ENCODE measurements at places on chromosomes 11 and 22.

- DNase-seq = peak; percentile 72
These were observed 34.0 kb upstream of the TRPC6 start for GRCh38 chr11:101617735-101618332.

GRCh38 chr22:39170825-39171622, 18.5 kb upstream of the CBX7 start:
- DNase-seq = peak; percentile 77

DNA sequence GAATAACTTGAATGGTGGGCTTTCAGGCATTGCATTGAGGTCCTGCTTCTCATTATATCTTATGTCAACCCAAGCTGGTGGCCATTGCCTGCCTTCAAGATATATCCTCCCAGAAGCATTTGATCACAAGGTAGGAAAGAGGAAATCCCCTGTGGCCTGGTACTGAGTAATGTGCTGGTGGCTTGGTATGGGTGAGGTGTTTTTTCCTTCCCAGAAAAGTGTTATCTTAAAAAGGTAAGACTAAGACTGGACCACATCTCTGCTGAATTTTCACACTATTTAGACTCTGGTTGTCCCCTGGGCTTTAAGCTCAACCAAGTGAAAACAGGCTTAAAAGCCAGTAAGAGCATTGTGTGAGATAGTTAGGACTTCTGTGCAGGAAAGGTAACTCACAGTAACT, 3.7 kb downstream of the INSC start:
- no peak for DNase-seq

DNA sequence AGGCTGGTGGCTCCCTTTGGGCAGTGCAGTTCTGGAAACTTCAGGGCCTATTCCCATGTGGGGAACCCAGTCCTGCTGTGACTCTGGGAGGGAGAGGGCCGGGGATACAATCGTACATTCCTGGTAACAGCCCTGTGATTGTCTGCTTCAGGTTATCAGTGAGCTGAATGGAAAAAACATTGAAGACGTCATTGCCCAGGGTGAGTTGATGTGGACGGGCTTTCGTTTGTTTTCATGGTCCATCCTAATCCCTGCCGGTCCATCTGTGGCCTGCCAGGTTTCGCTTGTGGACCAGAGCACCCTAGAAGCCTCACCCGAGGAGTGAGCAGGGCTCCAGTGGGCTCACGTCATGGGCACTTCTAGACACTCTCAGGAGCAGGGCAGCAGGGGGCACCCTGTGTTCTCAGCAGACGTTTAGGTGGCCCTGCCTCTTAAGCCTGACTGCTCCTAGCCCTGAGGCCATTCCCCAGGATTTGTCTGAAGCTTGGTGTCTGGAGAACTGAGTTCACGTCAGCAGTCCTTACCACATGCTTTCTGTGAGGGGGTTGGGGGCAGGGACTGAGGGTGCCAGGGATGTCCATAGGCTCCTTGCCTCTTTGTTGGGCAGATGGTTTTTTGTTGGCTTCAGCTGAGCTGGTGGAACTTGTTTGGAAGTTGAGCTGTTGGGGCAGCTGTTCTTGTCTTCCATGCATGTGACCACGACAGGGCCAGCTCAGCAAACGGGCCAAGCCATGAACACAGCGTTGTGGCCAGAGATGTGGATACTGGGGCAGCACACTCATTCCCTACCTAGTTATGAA, 1.9 kb downstream of the RPLP2 start:
- DNase-seq = no peak

DNA sequence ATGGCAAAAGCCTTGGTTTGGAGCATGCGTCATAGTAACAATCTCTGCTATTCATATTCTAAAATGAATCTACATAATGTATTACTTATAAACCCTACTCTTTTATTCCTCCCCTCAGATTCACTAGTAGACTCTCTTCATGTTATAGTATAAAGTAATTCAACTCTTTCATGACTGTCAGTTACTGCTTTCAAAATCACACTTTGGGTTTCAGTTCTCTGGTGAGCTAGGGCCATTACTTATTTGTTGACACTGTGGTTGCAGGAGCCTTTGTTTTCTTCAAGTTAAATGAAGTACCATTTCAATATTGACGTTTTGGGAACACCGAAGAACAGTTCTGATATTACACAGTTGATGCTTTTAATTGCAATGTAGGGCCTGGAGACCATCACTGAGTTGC, 378.4 kb downstream of the DDX10 start:
- DNase-seq = no peak

- DNase-seq = no peak
These were observed 16.7 kb downstream of the ACRV1 start for GRCh38 chr11:125663910-125664309.

GRCh38 chr11:44300844-44301563, 8.9 kb downstream of the ALX4 start:
- no peak for DNase-seq

DNA sequence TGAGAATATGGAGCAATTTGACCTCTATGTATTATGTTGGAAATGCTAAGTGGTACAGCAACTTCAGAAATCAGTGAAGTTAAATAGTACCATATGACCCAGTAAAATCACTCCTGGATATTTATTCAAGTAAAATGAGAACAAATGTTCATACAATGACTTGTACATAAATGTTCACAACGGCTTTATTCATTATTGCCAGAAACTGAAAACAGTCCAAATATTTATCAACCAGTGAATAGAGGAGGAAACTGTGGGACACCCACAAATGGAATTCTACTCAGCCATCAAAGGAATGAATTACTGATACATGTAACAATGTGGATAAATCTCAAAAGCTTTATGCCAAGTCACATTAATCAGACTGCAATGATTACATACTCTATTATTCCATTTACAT, 416.3 kb downstream of the AASDHPPT start:
- peak; percentile 89 for DNase-seq

- DNase-seq = peak; percentile 85
These were observed 12.4 kb downstream of the CRELD2 start for GRCh38 chr22:49930596-49931412.

- DNase-seq = no peak
These were observed 330.7 kb downstream of the TTC28 start for GRCh38 chr22:28348613-28349609.

DNA sequence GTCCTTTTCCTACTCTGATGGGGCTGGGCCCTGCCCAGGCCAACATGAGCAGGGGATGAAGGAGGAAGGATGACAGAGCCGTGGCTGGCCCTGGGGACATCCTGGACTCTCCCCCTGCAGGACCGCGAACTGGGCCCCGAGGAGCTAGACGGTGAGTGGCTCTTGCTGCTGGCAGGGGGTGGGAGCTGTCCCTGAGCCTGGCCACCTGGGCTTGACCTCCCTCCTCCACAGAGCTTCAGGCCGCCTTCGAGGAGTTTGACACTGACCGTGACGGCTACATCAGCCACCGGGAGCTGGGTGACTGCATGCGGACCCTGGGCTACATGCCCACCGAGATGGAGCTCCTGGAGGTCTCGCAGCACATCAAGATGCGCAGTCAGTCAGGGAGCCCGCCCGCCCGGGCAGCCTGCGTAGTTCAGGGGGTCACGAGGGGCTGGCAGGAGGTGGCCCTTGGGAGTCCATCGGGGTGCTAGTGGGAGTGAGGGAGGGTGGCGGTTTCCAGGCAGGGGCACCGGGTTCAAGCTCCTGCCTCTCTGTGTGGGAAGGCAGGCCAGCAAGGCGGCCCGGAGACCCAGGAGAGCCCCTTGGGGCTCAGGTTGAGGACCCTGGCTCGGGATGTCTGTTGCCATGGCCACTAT, 1.0 kb downstream of the CABP4 start:
- no peak for DNase-seq

DNA sequence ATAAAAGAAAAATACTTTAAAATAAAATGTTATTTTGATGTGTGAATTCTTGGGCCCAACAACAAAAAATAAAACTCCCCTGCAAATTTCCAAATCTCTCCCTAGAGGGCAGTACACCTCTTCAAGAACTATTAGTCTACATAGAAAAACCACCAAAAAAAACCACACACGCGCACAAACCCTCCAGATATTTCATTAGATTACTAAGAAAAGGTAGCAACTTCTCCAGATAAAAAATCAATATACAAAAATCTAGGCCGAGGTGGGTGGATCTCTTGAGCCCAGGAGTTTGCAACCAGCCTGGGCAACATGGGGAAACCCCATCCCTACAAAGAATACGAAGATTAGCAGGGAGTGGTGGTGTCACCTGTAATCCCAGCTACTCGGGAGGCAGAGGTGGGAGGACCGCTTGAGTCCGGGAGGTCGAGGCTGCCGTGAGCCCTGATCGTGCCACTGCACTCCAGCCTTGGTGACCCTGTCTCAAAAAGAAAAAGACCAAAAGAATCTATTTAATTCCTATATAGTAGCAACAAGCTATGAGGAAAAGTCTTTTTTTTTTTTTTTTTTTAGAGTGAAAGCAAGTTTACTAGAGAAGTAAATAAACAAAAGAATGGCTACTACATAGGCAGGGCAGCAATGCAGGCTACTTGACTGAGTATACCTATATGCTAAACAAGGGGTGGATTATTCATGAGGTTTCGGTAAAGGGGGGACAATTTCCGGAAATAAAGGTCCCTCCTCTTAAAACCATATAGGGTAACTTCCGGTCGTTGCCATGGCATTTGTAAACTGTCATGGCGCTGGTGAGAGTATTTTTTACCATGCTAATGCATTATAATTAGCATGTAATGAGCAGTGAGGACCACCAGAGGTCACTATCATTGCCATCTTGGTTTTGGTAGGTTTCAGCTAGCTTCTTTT, 13.1 kb downstream of the B3GNT6 start:
- DNase-seq = peak; percentile 99

- no peak for DNase-seq
These were observed 471.1 kb downstream of the TBC1D22A start for GRCh38 chr22:47233316-47234243.

GRCh38 chr11:11706028-11706427, 84.2 kb upstream of the GALNT18 start:
- DNase-seq = peak; percentile 36

DNA sequence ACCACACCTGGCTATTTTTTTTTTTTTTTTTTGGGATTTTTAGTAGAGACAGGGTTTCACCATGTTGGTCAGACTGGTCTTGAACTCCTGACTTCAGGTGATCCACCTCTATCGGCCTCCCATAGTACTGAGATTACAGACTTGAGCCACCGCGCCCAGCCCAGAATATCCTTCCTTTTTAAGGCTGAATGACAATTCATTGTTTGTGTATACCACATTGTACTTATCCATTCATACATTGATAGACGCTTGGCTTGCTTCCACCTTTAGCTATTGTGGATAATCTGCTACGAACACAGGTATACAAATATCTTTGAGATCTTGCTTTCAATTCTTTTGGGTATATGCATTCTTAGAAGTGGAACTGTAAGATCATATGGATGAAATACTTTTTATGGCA, 10.8 kb upstream of the RASSF10 start:
- DNase-seq = no peak

- DNase-seq = no peak
These were observed 52.1 kb downstream of the GRAMD1B start for GRCh38 chr11:123482218-123482617.

GRCh38 chr11:73053964-73054363, 88.2 kb downstream of the FCHSD2 start:
- no peak for DNase-seq

DNA sequence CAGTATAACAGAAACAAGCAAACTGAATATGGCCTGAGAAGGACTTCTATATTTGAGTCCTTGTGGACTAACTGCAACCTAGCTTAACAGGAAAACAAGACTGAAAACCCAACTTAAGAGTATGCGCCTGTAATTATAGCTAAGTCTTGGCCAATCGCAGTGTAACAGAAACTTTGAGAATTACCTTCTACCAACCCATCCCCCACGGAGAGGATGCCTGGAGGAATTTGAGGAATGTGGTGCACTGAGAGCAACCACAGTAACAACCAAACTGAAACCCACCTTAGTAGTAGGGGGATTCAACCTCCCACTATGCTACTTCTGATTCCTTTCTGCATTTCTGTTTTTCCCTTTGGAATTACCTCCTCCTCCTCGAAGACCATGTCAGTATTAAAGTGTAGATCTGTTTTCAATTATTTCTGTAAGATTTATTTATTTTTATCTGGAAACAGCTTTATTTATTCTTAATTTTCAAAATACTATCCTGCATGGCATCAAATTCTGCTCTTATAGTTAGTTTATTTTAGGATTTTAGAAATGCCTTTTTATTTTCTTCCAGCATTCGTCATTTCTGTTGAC, 393.6 kb downstream of the KCNA4 start:
- DNase-seq = no peak

DNA sequence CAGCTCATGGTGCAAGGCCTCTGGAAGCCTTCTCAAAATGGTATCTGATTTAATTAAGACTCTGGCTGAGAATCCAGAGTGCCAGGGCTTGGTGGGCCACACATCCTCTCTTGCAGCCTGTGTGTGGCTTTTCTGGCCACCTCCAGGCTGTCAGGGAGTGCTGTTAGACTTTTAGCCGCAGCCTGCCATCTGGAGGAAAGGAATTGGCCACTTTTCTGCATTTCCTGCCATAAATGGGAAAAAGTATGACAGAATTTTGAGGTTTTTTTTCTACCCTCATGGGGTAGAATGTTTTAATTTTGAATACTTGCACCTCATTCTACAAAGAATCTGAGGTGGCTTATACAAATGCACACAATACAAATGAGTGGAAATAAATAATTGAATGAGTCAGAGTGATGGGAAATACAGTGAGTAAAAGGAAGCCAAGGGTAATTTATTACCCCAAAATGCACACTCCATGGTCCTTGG, 218.4 kb downstream of the ADAMTS15 start:
- DNase-seq = peak; percentile 36

- no peak for DNase-seq
These were observed 45.4 kb downstream of the METTL15 start for GRCh38 chr11:28153586-28153985.

- peak; percentile 26 for DNase-seq
These were observed 6.3 kb downstream of the TYR start for GRCh38 chr11:89184021-89184420.

DNA sequence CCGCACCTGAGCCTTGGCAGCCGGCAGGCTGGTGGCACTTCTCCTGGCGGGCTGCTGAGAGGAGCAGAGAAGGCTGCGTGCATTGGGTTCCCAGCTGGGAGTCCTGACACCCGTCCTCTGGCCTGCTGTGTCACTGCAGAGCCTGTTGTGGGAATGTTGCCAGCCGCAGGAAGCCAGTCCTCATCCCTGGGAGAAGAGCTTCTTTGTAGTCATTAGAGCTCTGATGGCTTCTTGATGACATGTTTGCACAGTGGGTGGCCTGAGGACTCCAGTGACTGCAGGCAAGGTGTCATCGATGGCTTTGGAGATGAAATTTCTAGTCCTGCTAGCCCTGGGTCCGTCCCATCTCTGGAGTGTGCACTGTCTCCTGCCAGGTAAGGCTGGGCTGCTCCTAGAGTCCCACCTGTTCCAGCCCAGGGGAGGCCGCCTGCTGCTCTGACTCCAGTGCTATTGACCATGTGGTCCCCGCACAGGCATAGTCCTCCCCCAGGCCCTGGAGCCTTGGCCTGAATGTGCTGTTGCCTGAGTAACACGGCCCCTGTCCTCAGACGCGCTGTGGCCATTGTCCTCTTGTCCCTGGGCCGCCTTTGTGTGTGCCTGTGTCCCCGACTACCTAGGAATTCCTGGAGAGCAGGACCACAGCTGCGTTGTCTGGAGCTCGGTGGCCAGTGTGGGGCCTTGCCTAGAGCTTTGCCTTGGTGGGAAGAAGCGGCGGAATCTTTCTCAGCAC, 129.2 kb downstream of the CACNA1I start:
- no peak for DNase-seq
